ENCODE measurements at places on chromosomes 16 and 17.

DNA sequence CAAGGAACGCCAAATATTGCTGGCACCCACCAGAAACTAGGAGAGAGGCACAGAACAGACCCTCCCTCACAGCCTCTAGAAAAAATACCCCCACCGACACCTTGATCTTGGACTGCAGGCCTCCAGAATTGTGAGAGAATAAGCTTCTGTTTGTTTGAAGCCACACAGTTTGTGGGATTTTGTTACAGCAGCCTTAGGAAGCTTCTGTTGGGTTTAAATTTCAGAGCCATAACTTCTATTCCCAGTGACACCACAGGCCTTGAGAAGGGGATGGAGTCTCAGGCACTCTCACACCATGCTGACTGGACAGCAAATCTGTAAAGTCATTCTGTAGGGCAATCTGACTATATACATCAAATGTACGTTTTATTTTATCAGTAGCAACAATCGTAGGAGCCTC, 38.6 kb downstream of the RNF112 start:
- no peak for DNase-seq

- DNase-seq = no peak
These were observed 439.8 kb upstream of the DYNLRB2 start for GRCh38 chr16:80100846-80101451.

GRCh38 chr17:17239832-17240231, 2.9 kb upstream of the FLCN start:
- DNase-seq = no peak

- no peak for DNase-seq
These were observed 54.9 kb downstream of the GRB7 start for GRCh38 chr17:39792526-39793221.

GRCh38 chr16:86074651-86075487, 175.9 kb downstream of the IRF8 start:
- no peak for DNase-seq

- no peak for DNase-seq
These were observed 686 bp upstream of the MTSS2 start for GRCh38 chr16:70686376-70687101.
